ENCODE measurements at places on chromosomes 11 and 22. TPM values are rescaled to one million over a fixed set of nuclear protein-coding genes. Genes with fewer than 3 reads are reported as not detected.

The OR2AG2 gene
- polyA plus RNA-seq = 0.31 TPM

The RASL10A gene
- not detected for polyA plus RNA-seq

The AASDHPPT gene
- 24.5 TPM for polyA plus RNA-seq

The GAL gene
- 0.75 TPM for polyA plus RNA-seq

The NXPE1 gene
- polyA plus RNA-seq = not detected

The TEAD1 gene
- polyA plus RNA-seq = 21.3 TPM

The SHANK2 gene
- polyA plus RNA-seq = 2.0 TPM

The C11orf87 gene
- polyA plus RNA-seq = 0.19 TPM

The NCAM1 gene
- 0.05 TPM for polyA plus RNA-seq

The GGTLC3 gene
- not detected for polyA plus RNA-seq

The SAA2 gene
- polyA plus RNA-seq = 9.6 TPM

The APOBEC3A gene
- polyA plus RNA-seq = not detected

The NLRP6 gene
- not detected for polyA plus RNA-seq

The SLC35C1 gene
- polyA plus RNA-seq = 10.5 TPM

The CNGA4 gene
- 0.06 TPM for polyA plus RNA-seq

The PVALB gene
- polyA plus RNA-seq = not detected

The SMTNL1 gene
- polyA plus RNA-seq = not detected

The SEC14L2 gene
- 168 TPM for polyA plus RNA-seq

The PHOX2A gene
- polyA plus RNA-seq = not detected

The ABCC8 gene
- polyA plus RNA-seq = not detected

The ZP1 gene
- polyA plus RNA-seq = not detected

The APIP gene
- polyA plus RNA-seq = 8.0 TPM

The USH1C gene
- polyA plus RNA-seq = not detected

The YPEL1 gene
- 0.02 TPM for polyA plus RNA-seq

The P2RX6 gene
- 1.6 TPM for polyA plus RNA-seq

The MOGAT2 gene
- not detected for polyA plus RNA-seq

The BCR gene
- 59.1 TPM for polyA plus RNA-seq

The MYO7A gene
- polyA plus RNA-seq = 3.7 TPM

The FREY1 gene
- 0.24 TPM for polyA plus RNA-seq

All from mammary epithelial cell (primary cell).